ENCODE measurements at places on chromosomes 16 and 17. TPM values are rescaled to one million over a fixed set of nuclear protein-coding genes. Genes with fewer than 3 reads are reported as not detected.

Gene GPR179
- total RNA-seq: not detected

Gene HID1
- total RNA-seq: 0.23 TPM

Gene MT1F
- total RNA-seq: 1.2 TPM

Gene ACAP1
- total RNA-seq: 1.3 TPM
